ENCODE measurements at places on chromosomes 16 and 17.
A peak's percentile ranks its signal among the peaks of the same experiment; 100 is the strongest.

GRCh38 chr16:3672571-3673041 lies 18.1 kb downstream of the DNASE1 start:
- no peak for DNase-seq

DNA sequence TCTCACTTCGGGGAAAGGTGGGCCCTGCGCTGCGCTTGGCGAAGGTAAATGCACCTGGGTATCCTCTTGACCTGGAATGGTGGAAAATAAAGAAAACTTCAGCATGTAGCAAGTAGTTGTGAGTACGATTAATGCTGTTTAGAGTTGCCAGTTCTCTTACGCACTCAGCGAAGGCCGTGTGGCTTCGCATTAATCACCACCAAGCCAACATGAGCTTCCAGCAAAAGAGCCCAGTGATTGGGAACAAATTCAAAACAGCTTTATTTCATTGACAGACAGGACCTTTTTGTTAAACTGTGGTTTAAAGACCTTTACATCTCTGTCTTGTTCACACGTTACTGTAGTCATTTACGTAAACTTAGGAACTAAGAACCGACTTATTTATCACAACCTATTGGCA lies 531.4 kb downstream of the MAF start:
- DNase-seq, result no peak

- no peak for DNase-seq
Observed at GRCh38 chr16:4266372-4266771, 6.5 kb downstream of the TFAP4 start.

- no peak for DNase-seq
Observed at GRCh38 chr17:40491486-40491885, 9.9 kb downstream of the TNS4 start.

- DNase-seq, result no peak
Observed at GRCh38 chr16:89574681-89575246, 794 bp upstream of the CPNE7 start.

GRCh38 chr16:10154389-10154788 lies 27.8 kb downstream of the GRIN2A start:
- no peak for DNase-seq

DNA sequence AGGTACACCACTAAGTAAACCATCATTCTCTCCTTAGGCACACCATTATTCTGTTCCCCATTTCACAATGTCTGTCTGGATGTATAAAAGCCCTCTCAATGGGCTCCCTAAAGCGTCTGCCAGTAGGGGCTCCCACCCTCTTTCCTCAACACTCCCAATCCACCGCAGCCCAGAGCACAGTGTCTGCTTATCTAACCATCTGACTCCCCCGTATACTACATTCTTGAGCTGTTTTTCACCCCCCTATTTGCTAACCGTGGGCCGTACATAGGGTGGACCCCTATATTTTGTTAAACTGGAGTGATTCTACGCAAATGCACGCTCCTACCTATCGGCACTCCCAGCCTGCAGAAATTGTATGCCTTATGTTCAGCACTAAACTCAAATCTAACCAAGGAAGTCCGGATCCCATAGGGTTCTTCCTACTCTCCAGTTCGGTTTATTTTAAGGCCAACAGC lies 685 bp upstream of the PSMD3 start:
- DNase-seq, result no peak

DNA sequence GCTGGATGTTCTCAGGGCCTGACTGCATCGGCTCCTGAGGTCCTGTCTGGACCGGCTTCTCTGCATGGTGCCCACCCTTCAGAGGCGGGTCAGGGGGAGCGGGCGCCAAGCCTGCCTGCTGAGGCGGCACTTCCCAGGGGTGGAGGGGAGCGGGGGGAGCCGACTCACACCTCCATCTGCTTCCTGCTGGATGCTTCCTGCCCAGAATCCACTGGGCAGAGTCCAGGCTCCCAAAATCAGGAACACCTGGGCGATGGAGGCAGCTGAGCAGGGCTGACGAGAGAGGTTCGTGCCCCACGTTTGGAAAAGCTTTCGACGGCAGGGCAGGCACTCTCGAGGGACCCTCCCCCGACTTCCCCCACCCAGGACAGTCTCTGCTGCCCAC lies 42.2 kb downstream of the TIMM22 start:
- no peak for DNase-seq

GRCh38 chr17:18129041-18129502 lies 20.5 kb downstream of the MYO15A start:
- DNase-seq, result no peak

DNA sequence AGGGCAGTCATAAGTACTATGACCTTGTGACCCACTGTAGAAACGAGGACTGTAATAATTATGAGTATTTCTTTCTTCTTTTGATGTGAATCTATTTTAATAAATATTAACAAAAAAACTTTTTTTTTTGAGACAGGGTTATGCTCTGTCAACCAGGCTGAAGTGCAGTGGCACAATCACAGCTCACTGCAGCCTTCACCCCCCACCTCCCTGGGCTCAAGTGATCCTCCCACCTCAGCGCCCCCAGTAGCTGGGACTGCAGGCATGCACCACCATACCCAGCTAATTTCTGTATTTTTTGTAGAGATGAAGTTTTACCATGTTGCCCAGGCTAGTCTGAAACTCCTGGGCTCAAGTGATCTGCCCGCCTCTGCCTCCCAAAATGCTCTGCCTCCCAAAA lies 32.6 kb downstream of the SCPEP1 start:
- DNase-seq, result no peak

DNA sequence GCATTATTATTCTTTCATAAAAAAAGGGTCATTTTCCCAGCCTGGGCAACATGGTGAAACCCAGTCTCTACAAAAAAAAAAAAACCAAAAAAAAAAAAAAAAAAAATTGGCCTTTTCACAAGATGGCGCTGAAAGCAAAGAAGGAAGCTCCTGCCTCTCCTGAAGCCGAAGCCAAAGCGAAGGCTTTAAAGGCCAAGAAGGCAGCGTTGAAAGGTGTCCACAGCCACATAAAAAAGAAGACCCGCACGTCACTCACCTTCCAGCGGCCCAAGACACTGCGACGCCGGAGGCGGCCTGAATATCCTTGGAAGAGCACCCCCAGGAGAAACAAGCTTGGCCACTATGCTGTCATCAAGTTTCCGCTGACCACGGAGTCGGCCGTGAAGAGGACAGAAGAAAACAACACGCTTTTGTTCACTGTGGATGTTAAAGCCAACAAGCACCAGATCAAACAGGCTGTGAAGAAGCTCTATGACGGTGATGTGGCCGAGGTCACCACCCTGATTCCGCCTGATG lies 4.9 kb upstream of the PGAP6 start:
- DNase-seq, result no peak

- DNase-seq, result no peak
Observed at GRCh38 chr17:63495491-63495890, 18.6 kb downstream of the ACE start.

GRCh38 chr16:72302332-72302731 lies 130.4 kb upstream of the PMFBP1 start:
- no peak for DNase-seq

GRCh38 chr16:24624102-24624501 lies 84.7 kb downstream of the RBBP6 start:
- DNase-seq, result no peak

DNA sequence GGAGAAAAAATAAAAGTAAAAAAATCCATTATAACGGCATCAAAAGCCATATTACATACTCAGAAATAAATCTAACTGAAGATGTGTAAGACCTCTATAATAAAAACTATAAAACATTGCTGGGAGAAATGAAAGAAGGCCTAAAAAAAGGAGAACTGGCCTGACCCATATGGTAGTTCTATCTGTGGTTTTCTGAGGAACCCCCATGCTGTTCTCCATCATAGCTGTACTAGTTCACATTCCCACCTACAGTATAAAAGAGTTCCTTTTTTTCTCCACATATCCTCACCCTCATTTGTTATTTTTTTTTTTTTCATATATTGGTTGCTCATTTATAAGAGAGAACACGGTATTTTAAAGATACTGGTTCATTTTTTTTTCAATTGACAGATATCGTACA lies 191.8 kb downstream of the STX8 start:
- no peak for DNase-seq

DNA sequence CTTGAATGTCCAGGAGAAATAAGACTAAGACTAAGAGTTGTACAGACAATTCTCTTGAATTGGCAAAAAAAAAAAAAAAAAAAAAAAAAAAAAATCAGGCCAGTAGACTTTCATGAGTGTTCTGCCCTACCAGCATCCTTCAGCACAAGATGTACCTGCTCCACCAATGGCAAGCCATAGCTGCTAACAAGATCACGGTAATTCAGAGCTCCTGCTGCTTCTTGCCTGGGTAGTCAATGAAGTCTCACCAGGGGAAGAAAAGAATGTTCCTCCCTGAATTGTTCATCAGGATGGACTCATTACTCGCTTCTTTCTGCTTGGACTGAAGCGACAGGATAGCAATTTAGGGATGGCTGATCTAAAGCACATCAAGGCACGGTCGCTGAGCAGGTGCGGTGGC lies 31.1 kb upstream of the APOH start:
- no peak for DNase-seq

DNA sequence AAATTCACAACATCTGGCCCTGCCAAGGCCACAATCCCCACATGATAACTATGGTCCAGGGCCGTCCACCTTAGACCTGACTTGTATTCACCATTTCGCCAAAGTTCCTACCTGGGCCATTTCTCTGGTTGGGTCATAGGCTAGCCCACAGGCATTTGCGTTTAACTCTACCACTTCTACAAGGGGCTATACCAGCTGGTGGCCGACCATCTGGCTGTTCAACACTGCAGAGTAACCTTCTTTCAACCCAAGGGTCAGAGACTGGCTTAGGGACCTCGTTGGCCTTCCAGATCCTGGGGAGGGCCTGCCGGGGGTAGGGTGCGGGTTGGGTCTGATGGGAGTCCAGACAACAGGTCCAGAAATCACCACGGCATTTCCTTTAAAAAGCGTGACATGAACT lies 242.3 kb upstream of the C16orf82 start:
- DNase-seq, result no peak

DNA sequence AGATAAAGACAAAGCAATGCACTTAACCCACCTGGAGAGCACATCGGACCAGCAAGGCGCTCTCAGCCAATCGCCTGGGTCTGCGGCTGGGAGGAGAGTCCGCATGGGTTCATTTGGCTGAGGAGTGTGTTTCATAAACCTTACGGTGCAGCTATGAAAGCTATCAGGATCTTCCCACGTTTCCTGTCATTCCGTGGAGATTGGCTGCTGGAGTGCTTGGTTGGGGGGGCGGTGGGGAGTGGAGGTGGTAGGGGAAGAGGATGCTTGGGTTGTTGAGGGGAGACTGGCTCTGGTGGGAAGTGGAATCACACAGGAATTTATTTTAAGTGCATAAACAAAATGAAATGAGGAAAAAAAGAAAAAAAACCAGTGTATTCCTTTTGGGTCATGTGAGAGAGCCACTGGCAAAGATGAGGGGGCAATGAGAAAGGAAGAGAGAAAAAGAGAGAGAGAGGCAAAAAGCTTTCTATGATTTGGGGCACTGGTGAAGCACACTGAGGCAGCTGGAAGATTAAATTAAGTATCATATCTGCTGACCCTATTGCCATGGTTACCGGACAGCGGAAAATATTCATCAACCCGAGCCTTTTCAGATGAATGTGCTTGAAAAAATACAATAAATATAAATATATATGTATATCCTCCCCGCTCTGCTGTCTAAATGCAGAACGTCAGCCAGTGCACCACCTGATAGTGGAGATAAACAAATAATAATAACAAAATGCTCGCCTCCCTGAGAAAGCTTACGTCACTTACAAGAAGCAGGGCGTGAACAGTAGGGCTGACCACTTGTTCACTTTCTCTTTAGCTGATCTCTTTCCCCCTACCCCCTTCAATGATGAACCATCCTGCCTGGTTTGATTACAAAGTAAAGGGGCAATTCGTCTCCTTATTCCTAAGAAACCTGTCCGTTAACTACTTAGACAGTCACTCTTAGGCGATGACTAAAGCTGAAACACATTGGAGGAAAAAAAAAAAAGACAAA lies 457.0 kb upstream of the ZFHX3 start:
- DNase-seq, result no peak

GRCh38 chr17:9032583-9032982 lies 11.3 kb downstream of the NTN1 start:
- no peak for DNase-seq

- peak; percentile 34 for DNase-seq
Observed at GRCh38 chr17:6755731-6756184, at the start of gene XAF1. Gene XAF1, plus strand, starts transcription at chr17:6756046. Its CDS starts 33 bp downstream, at chr17:6756079.

DNA sequence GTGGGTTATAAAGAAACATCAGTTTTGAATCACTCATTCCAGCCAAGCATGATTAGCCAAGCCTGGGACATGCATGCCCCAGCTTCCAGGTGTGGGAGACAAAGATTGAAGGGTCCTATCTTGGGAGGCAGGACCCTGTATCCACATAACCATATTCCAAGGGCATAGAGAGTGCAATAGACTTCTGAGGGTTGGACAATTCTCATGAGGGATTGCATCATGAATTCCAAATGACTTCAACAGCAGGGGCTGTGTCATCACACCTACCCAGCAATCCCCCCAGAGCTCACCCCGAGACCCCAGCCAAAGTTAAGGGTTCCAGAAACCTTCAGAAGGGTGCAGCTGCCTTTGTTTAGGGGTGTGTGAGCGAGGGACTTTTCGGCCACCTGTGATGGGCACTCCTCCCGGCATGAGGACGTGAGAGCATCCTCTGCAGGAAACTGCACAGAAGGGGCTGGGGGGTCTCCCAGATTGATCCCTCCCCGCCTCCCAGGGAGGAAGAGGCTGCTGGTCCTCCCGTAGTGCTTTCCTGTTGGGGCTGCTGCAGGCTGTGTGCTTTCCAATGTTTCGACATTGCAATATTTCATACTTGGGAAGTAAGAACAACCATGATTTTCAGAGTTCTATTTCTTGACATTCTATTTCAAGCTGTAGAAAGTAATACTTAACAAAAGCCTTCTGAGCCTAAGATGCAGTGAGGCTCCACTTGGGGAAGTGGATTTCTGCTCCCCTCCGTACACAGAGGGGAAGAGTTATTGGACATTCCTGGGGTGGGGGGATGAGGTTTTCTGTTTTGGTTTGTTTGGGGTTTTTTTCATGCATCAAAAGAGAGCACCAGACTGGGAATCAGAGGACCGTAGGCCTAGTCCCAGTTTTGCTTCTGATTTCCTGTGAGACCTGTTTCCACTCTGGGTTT lies 13.3 kb upstream of the PITPNM3 start:
- DNase-seq, result no peak

- DNase-seq, result no peak
Observed at GRCh38 chr17:161481-161880, 20.0 kb downstream of the DOC2B start.

DNA sequence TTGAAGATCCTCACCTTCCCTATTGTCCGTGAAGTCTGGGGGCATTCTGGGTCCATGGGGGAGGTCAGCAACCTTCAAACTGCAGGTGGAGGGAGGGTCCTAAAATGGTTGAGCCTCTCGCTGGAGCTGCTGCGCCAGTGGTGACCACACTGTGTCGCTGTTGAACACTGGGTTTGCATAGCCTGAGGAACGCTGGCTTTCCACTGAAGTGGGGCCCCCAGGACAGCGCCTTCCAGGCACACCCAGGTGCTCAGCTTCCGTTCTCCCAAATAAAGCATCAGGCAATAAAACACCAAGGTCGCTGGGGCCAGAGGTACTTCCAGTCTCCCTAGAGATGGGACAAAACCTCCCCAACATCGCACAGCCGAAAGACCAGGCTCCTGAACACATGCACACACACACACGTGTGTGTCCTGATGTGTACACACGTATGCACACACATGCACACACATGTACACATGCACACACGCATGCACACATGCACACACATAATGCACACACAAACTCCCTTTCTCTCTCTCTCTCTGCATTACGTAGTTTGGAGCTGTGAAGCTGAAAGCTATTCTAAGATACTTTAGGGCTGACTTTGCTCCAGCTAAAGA lies 120.6 kb downstream of the IRF8 start:
- DNase-seq, result no peak

All from AG09309 (cell line).